ENCODE measurements at places on chromosomes 12 and 14.

GRCh38 chr14:23452237-23452636 is 16.8 kb upstream of the MYH7 start:
- DNase-seq: no peak

- DNase-seq: no peak
Measured at GRCh38 chr12:39301422-39301821, 141.5 kb downstream of the KIF21A start.

- DNase-seq: no peak
Measured at GRCh38 chr12:17372508-17372907, 717.5 kb downstream of the RERGL start.

GRCh38 chr14:64544607-64545312 is 4.2 kb downstream of the HSPA2 start:
- peak; percentile 26 for DNase-seq

- DNase-seq: no peak
Measured at GRCh38 chr12:119700078-119700477, 32.1 kb downstream of the PRKAB1 start.

- no peak for DNase-seq
Measured at GRCh38 chr12:79371226-79371625, 319.5 kb downstream of the PAWR start.

DNA sequence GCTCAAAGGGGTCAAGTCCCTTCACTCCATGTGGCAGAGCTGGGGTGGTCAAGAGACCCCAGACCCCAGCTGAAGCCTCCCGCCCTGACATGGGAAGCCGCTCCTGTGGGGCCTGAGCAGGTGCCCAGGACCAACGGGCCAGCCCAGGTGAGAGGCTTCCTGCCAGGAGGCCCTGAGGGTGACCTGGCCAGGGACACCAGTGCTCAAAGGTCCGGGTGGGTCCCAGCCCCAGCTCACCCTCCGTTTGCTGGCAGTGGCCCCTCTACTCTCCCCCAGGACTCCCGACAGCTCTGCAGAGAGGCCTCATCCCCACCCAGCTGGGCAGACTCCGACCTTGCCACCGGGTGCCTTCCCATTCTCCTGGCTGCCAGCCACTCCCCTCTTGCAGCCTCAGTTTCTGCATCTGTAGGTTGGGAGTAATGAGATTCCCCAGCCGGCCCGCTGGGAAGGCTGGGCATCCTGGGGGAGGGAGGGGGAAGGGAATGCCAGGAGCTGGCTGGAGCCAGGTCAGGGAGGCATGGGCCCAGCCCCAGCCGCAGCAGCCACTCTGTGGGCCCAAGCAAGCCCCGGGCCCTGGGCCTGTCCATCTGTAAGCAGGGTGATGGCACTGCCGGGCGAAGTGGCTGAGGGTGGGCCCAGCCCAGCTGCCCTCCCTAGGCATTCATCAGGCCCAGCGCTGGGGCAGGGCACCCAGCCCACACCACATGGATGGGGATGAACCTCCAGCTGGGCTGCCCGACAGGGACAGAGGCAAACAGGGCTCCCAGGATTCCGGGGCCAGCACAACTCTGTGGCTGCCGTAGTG is 10.3 kb upstream of the INF2 start:
- no peak for DNase-seq

- DNase-seq: no peak
Measured at GRCh38 chr14:32011225-32011624, 65.9 kb upstream of the ARHGAP5 start.

DNA sequence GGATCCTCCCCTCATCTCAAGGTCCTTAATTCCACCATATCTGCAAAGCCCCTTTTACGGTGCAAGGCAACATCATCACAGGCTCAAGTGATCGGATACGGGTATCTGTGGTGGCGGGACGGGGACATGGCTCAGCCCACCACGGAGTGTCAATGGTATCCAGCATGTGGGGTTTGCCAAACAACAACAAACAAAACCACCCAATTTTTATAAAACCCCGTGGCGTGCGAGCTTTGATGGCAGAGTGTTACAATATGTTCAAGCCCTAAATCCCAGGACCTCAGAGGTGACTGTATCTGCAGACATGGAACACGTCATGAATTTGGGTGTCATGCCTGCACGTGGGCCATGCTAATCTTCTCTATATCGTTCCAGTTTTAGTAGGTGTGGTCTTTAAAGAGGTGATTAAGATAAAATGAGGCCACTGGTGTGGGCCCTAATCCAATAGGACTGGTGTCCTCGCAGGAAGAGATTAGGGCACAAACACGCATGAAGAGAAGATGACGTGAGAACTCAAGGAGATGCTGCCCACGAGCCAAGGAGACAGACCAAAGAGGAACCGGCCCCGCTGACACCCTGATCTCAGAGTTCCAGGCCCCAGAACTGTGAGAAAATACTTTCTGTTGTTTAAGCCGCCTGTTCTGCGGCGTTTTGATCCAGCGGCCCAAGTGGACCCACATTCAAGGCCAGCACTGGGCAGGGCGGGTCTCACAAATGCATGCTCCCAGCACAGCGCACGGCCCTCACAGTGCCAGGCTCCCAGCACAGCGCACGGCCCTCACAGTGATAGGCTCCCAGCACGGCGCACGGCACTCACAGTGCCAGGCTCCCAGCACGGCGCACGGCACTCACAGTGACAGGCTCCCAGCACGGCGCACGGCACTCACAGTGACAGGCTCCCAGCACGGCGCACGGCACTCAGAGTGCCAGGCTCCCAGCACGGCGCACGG is 6.7 kb upstream of the GOLGA3 start:
- DNase-seq: no peak

- DNase-seq: no peak
Measured at GRCh38 chr14:67951529-67952135, 132.1 kb downstream of the RAD51B start.

GRCh38 chr14:39169541-39169900 is 612 bp downstream of the TRAPPC6B start:
- peak; percentile 52 for DNase-seq

- DNase-seq: no peak
Measured at GRCh38 chr12:66331814-66332213, 29.5 kb downstream of the HELB start.

GRCh38 chr12:124296295-124296915 is 1.5 kb downstream of the RFLNA start:
- no peak for DNase-seq

DNA sequence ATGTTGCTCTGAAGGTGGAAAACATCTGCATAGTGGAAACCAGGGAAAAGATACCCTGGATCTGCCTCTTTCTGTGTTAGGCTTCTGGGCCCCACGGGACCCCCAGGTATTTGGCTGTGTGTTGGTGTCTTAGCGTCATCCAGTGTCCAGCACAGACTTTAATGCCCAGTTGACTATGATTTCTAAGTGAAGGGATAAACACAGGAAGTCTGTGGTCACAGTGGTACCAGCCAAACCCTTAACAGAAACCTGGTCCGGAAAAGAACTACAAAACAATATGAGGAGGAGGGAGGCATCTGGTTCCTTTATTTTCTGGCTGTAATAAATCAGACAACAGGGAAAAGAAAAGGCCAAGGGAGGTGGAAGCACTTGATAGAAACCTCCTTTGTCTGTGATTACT is 56.4 kb downstream of the CMKLR1 start:
- no peak for DNase-seq

- DNase-seq: no peak
Measured at GRCh38 chr14:80055226-80055625, 156.1 kb downstream of the DIO2 start.

GRCh38 chr12:81610955-81611889 is 147.9 kb downstream of the PPFIA2 start:
- peak; percentile 42 for DNase-seq

- no peak for DNase-seq
Measured at GRCh38 chr12:92094751-92095161, 50.9 kb downstream of the BTG1 start.

- no peak for DNase-seq
Measured at GRCh38 chr12:15722951-15723350, 66.2 kb downstream of the EPS8 start.

- no peak for DNase-seq
Measured at GRCh38 chr14:23555533-23555881, 564 bp upstream of the THTPA start.

DNA sequence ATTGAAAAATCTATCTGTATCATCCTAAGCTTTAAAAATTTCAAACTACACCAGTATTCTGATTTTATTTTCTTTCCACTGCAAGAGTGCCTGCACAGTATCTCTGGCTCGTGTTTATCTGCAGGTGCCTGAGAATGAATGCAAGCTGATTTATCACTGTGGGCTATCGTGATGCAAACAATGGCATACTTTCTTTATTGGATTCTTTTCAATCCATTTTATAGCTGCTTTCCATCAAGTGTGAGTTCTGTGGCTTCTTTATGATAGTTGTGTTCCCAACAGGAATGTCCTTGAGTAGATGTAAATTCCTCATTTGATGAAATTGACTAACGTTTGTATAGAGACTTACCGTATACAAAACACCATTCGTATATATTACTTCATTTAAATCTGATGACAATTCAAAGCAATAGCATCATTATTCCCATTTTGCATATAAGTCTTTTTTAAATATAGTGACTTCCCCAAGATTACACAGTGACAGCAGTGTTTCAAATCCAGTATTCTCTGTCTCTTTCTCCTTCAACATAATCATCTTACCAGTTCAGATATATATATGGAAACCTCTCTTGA is 160.3 kb upstream of the ABCD2 start:
- DNase-seq: no peak

DNA sequence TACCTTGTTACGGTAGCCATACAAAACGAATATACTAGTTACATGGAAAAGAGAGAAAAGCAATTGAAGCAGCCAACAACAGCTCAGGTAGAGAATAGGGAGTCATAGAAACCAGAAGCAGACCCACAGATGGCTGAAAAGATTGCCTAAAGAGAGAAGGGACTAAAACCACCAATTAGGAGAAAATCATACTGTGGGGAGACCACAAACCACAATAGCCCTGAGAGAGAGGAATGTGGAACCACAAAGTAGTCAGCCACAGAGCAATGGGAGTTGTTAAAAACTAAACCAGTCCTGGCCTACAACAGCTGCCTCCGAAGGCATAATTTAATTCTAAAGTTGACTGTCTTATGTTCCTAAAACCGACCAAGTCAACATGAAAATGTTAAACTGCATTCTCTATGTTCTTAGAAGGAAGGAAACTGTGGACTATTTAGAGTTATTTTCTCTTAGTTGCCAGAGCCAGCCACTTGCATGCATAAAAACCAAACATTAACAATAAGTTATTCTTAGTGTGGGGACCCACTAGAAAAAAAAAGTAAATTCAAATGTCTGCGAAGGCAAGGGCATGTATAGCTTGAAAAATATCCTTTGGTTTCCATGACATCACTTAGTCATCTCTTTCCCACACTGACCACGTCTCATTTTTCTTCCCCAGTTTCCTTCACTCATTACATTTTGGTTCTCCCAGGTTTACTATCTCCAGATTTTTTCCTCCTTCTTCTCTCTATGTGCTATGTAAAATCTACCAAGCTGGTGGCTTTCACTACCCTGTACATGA is 398.1 kb downstream of the NOVA1 start:
- no peak for DNase-seq

DNA sequence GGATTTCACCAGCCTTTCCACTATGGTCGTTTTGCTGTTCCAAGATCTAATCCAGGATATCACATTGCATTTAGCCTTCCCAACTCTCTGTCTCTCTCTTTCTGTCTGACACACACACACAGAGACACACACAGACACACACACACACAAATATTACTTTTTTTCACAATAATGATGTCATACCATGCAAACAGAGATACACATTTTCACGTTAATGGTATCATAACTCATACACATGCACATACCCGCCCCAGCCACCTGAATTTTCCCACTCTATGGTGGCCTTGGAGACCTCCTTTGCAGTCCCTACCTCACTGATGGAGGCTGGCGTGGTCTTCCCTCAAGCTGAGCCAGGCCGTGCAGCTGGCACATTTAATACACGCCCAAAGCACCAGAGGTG is 7.2 kb upstream of the MYL2 start:
- DNase-seq: no peak

- DNase-seq: no peak
Measured at GRCh38 chr14:77848031-77848430, 48.1 kb downstream of the ADCK1 start.

GRCh38 chr12:124727922-124728321 is 135.7 kb downstream of the SCARB1 start:
- DNase-seq: peak; percentile 75

DNA sequence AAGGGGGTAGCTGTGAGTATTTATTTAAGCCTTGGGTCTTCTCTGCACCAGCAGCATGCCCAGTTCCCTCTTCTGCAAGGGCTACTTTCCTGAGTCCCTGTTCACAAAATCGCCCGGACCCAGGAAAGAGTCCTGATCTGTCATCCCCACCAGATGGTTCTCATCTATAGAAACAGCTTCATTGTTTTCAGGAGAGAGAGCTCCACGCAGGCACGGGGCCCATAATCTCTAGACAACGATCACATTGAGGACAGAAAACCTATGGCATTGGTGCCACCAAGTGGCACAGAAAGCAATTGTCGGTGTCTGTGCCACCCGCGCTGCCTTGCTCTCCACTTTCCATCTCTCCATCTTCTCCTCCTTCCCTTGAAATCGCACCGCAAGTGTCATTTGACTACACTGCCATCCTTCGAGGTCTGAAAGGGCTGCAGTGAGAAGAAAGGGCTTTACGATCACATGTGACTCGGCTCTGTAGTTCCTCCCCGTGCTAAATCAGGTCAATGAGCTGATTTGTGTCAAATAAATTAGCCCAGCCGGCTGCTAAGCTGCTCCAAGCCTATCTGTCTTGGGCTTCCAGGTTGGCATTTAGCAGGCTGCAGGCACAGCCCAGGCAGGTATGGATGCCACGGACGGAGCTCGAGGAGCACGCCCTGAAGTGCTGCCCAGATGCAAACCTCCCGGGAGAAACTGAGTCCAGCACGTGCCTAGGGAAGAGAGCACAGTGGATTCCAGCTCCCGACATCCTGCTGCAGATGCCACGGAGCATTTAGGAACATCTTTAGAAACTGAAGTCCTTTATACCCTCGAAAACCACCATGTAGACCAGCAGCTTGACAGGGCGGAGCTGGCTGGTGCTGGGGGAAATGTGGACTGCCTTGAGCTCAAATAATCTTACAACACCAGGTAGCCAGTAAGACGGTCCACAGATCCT is 28.8 kb downstream of the SPRING1 start:
- DNase-seq: peak; percentile 74

- no peak for DNase-seq
Measured at GRCh38 chr12:56031987-56032386, 9.7 kb upstream of the RPS26 start.

GRCh38 chr12:65368055-65368454 is 89.6 kb downstream of the MSRB3 start:
- DNase-seq: no peak

GRCh38 chr14:59463787-59464485 is 1.2 kb downstream of the GPR135 start:
- DNase-seq: no peak

GRCh38 chr12:61891632-61892031 is 368.6 kb upstream of the USP15 start:
- DNase-seq: no peak

DNA sequence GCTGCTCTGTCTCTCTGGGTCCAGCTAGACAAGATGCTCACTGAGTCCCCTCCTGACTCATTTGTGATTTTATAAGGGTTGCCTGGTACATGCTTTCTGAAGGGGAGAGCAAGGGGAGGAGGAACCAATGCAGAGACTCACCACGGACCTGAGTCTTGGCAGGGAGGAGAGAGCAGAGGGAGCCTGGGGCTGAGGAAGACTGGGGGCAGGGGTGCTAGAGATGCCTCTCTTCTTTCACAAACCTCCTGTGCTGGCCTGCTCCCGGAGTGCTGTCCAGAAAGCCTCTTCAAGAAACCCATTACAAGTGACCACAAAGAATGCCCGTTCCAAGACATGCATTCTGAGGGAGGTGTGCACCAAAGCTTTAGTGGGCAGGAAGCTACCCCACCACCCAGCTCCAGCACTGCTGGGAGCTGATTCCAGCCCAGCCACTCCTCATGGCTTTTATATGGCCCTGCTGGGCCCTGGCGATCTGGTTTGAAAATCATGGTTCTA is 33.1 kb upstream of the DICER1 start:
- no peak for DNase-seq

- no peak for DNase-seq
Measured at GRCh38 chr14:105118646-105119407, 49.7 kb downstream of the JAG2 start.

Measured in NCI-H524 (cell line).